ENCODE measurements at places on chromosomes 6 and 20.

- peak; percentile 41 for DNase-seq
Observed at GRCh38 chr6:13013681-13014503, 297.3 kb downstream of the PHACTR1 start.

DNA sequence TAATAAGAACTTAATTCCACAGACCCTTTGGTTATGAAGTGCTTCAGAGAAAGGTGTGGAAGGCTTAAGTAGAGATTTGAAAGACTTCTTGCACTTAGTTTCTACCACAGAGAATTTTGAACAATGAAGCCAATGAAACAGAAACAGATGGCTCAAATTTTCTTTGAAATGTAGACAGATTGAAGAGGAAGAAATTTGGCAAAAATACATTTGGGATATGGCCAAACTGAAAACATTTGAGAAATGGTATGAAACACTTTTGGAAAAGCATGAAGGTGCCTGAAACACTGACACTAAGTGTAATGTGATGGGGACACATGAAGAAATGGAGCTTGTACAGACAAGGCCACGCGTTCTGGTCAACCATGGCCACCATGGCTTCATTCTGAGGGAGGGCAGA, 272.4 kb upstream of the EXOC2 start:
- no peak for DNase-seq

GRCh38 chr6:155676346-155676745, 220.7 kb upstream of the NOX3 start:
- DNase-seq, result no peak

DNA sequence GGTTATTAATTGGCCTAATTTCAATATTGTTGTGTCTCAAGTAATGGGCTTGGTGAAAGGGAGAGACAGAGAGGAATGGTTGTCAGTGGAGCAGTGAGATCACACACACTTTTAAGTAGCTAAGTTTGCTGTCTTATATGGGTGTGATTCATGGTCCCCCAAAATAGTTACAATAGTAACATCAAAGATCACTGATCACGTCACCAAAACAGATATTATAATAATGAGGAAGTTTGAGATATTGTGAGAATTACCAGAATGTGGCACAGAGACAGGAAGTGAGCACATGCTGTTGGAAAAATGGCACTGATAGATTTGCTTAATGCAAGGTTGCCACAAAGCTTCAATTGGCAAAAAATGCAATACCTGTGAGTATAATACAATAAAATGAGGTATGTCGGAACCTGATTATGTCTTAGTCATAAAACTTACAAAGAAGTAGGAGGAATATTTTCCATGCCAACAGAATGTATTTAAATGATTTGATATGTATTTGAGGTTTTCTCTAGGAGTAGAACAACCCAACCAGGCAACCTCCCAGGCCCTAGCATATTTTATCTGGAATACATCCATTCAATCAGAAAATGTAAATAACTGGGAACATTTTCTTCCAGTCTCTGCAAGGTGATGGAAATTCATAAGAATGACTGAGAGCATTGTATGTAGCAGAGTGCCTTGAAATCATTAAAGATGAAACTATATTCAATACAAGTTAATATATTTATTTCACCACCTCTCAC, 167.8 kb downstream of the CARMIL1 start:
- no peak for DNase-seq

- DNase-seq, result no peak
Observed at GRCh38 chr6:158877716-158878115, 58.5 kb upstream of the EZR start.

DNA sequence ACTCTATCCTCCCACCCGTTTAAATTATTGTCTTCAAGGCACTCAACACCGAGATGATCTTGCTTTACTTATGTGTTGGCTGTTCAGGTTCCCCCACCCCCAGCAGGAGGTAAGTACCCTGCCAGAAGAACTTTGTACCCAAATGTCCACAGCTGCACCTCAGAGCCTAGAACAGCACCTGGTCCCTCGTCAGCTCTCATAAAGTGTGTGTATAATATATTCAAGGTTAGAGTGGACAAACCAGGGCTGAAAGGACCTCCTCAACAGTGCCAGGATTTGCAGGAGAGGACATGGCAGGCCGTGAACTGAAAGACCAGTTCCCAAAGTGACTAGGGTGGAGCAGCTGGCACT, 5.9 kb upstream of the CPXM1 start:
- DNase-seq, result no peak

DNA sequence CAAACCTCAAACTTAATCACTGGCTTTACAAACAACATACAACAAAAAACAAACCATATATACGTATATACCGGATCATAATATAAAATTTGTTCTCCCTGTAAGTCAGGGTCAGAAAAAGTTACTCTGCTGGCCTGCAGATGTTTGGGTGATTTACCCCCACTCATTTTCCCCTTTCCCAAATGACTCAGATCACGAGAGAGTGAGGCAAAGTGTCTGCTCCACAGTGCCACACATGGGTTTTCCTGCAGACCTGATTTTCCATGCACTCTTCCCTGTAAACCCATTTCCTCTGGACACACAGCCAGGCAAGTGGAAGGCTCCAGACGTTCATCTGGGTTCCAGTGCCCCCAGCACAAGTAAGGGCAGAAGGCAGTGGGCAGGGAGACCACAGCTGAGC, 23.5 kb downstream of the GFOD1 start:
- no peak for DNase-seq

- no peak for DNase-seq
Observed at GRCh38 chr6:3108746-3109414, 9.6 kb upstream of the BPHL start.

- no peak for DNase-seq
Observed at GRCh38 chr6:111718326-111718725, 112.6 kb upstream of the TRAF3IP2 start.

- DNase-seq, result no peak
Observed at GRCh38 chr6:100261486-100261885, 203.2 kb downstream of the SIM1 start.

DNA sequence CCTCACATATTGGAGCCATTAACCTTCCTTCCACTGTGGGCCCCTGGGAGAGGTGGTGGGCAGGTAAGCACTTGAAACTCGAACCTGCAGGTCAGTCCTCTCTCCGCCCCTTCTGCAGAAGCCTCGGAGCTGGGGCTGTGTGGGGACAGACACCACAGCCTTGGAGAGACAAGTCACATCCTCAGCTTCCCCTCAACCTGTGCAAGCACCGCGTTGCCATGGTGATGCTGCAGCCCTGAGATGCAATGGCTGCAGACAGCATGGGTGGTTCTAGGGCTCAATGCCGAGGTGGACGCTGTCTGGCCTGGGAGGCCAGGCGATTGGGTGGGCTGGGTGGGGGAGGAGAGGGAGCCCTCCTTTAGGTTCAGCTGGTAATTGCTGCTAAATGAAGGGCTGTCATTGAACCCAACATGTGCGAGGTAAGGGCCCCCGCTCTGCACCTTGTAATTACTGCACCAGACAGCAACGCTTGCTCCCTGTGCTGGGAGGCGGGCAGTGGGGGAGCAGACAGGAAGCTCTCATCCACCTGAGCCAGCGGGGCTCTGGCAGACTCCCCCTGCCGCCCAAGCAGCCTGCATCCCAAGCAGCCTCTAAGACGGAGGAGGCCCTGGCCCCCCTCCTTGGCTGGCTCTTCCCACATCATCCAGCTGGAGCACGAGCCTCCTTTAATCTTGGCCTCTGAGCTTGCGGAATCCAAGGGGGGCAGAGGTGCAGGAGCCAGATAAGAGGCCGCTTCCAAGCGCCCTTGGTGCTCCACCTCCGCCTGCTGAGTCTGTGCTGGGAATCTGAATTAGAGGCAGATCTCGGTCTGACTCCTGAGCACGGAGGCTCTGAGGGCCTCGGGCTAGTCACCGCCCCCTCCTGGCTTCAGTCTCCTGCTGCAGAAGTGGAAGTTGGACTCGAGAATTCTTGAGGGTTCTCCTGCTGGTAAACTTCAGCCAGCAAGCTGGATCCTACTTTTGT, 39.8 kb upstream of the CDH22 start:
- peak; percentile 25 for DNase-seq

DNA sequence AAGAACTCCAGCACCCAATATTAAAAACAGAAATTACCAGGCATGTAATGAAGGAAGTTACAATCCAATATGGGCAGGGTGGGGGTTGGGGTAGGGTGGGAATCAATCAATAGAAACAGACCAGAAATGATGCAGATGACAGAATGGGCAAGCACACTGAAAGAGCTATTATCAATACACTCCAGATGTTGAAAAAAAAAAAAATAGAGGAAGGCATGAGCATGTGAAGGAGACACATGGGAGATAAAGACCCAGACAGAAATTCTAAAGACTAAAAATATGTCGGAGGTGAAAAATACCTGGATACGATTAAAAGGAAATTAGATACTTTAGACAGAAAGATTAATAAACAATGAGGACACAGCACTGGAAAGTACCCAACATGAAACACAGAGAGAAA, 19.1 kb upstream of the ZC3H12D start:
- no peak for DNase-seq

- no peak for DNase-seq
Observed at GRCh38 chr6:21181866-21182265, 411.7 kb upstream of the SOX4 start.

DNA sequence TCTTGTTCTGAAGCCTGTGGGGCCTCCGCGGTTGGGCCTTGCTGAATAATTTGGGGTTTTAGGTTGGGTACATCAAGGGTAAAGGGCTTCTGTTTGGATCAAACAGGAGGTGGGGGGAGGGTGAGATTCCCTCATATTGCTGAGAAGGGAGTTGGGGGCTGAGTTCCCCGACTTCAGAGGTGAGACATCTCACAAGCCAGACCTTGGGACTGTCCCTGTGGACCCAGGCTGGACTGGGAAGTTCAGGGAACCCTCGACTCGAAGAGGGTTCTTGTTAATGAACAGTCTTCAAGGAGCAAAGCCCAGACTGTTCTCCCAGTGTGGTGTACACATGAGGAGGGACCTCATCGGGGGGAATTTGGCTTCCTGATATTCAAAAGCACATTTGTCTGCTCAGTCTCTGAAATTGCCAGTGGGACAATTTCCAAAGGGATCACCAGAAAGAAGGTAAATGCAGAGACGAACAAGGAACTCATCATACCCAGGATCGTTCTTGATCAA, 118.5 kb downstream of the SYCP2 start:
- DNase-seq, result no peak

- DNase-seq, result no peak
Observed at GRCh38 chr6:16967470-16967817, 134.4 kb upstream of the STMND1 start.

DNA sequence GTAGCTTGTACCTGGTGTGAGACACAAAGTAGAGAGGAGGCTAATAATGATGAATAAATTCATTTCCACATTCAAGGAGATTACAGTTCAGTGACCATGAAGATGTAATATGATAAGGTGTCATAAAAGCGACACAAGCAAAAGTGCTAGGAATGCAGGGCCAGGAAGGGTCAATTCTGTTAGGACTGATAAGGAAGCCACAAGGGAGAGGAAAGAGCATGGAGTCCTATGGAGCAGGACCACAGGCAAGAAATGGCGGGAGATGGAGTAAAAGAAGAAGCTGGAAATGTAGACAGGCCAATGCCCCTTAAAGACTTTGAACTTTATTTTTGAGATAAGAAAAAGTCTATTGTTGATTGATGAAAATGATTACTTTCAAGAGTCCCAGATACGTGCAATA, 161.8 kb upstream of the KCNK16 start:
- no peak for DNase-seq

- no peak for DNase-seq
Observed at GRCh38 chr20:36408219-36408618, 102.1 kb downstream of the DLGAP4 start.

GRCh38 chr6:152976749-152977148, 6.1 kb downstream of the FBXO5 start:
- DNase-seq, result no peak

GRCh38 chr6:116472706-116473105, 11.5 kb downstream of the CALHM6 start:
- DNase-seq, result no peak

Measured in anterior cingulate cortex (tissue), 58 donors.